Stimulated activated CD8-positive, alpha-beta memory T cell treated with anti-CD3 and anti-CD28 coated beads, Interleukin-2, amount 100 ng/mL, for 48 hours (primary cell): ENCODE measurements at places on chromosomes 1 and 21.
A peak's percentile ranks its signal among the peaks of the same experiment; 100 is the strongest.

DNA sequence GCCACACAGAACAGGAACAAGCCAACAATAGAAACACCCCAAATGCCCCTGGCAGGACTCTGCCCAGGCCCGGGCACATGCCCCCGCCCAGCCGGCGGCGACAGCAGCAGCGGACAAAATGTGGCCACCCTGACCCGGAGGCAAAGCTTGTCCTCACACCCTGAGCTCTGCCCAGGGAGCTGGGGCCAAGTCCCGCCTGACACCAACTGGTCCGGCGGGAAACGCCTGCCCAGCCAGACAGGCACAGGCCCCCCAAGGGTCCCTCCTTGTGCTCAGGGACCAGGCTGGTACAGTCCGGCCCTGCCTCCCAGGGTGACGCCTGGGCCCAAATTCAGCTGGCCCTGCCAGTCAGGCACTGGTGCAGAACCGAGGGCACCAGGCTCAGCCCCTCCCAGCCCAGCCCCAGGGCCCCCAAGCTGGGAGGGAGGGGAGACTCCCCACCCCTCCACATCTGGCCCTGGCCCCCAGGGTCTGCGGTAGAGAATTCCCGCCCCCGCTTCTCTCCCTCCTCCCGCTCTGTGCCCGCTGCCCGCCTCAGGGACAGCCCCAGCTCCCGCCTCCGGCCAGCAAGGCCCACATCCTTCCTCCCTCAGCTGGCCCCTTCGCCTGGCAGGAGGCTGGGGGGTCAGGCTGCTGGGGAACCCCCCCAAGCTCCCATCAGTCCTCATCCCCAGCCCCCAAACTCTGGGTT, 2.0 kb downstream of the AHDC1 start:
- DNase-seq: no peak

DNA sequence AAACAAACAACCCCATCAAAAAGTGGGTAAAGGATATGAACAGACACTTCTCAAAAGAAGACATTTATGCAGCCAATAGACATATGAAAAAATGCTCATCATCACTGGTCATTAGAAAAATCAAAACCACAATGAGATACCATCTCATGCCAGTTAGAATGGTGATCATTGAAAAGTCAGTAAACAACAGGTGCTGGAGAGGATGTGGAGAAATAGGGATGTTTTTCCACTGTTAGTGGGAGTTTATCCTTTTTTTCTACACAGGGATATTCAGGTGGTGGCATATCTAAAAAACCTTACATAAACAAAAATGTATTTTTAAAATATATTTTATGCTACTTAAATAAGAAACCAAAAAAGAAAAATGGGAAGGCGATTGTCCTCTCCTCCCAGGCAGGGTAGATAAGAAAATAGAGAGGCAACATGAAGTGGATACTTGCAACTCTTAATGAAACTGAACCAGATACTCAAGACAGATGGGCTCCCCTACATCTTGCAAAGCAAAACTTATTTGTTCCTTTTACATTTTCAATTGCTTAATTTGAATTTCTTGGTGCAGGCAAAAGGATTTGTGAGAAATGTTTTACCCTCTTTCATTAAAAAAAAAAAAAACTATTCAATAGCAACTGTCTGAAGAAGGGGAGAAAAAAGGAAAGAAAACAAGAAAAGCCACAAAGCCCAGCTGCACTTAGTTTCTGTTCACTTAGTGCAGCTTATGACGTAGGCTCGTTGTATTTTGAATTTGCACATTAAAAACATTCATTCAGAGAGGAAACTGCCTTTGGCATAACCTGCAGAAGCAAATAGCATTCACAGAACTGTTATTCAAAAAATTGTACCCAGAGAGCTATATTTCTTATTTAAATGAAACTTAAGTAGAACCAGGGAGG, 36.9 kb upstream of the RGS1 start:
- no peak for DNase-seq

DNA sequence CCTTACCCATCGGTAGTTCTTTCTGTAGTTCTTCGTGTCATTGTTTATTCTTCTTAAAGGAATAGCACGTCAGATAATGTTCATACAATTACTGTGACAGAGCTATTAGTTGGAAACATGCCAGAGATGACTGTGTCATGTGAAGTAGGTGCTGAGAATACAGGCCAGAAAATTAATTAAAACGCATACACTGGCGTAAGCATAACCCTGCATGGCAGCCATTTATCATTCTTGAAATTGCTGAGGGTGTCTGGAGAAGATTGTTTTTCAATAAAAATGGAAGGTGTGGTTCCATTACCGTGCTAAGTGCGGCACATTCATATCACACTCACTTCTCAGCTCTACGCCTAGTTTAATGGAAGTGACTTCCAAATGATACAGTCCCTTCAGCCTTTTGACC, 7.8 kb downstream of the ETS2 start:
- DNase-seq: no peak

GRCh38 chr1:183593356-183593755, 3.1 kb upstream of the NCF2 start:
- no peak for DNase-seq

GRCh38 chr1:99228153-99228552, 36.1 kb upstream of the PLPPR4 start:
- no peak for DNase-seq

- DNase-seq: no peak
Observed at GRCh38 chr1:160096274-160097116, 1.9 kb downstream of the IGSF8 start.

GRCh38 chr1:116982319-116983004, 19.1 kb upstream of the CD101 start:
- DNase-seq: no peak

- no peak for DNase-seq
Observed at GRCh38 chr1:155012026-155012546, 9.5 kb downstream of the ZBTB7B start.

GRCh38 chr1:6651909-6652308, 27.2 kb downstream of the THAP3 start:
- no peak for DNase-seq

DNA sequence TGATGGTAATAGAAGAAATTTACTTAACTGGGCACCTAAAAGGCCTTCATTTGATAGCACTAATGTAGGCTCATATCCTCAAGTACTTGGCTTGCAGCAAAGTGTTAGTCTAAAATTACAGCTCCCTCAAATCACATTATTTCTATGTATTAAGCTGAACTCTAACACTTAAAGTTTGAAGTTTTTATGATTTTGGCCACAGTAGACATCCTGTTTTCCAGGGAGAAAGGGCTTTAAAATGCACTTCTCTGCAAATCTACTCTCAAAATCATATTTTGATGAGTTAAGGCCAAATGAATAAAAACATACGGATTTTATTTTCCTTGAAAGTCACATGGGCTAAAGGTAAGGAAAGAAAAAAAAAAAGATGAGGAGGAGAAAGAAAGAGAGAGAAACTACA, 575.5 kb downstream of the PLPP3 start:
- no peak for DNase-seq

- peak; percentile 39 for DNase-seq
Observed at GRCh38 chr1:9239622-9240401, 5.2 kb downstream of the H6PD start.

GRCh38 chr1:200739702-200740570, 1.2 kb downstream of the CAMSAP2 start:
- DNase-seq: no peak

GRCh38 chr1:243718893-243719292, 131.2 kb downstream of the AKT3 start:
- no peak for DNase-seq

DNA sequence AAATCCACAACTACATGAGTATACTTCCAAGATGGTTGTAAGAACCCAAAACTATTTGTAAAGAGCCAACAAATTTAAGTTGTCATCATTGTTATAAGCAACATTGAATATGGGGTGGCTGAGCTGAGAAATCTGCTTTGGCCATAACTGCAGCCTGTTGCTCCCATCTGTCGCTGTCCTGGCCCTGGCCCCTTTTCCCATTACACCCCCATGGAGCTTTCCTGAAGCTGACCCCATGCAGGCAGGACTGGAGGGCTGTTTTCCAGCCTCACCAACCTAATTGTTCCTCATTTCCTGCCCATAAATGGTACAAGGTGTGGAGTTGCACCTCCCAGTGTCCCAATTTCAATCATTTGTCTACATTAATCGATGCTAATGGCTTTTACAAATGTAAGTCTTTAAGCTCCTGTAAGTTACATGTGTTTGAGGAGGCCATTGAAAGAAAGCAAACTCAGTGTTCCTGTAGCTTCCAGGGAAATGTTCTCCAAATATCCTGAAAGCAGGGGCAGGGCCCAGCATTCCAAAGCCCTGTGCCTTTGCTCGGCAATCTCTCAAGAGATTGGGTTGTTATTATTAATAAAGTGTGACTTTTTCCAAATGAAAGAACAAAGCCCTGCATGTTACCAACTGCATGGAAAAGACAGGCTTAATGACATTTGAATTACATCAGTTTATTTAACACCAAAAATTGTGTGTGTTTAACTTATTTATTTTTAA, 545.9 kb downstream of the PLPP3 start:
- no peak for DNase-seq

DNA sequence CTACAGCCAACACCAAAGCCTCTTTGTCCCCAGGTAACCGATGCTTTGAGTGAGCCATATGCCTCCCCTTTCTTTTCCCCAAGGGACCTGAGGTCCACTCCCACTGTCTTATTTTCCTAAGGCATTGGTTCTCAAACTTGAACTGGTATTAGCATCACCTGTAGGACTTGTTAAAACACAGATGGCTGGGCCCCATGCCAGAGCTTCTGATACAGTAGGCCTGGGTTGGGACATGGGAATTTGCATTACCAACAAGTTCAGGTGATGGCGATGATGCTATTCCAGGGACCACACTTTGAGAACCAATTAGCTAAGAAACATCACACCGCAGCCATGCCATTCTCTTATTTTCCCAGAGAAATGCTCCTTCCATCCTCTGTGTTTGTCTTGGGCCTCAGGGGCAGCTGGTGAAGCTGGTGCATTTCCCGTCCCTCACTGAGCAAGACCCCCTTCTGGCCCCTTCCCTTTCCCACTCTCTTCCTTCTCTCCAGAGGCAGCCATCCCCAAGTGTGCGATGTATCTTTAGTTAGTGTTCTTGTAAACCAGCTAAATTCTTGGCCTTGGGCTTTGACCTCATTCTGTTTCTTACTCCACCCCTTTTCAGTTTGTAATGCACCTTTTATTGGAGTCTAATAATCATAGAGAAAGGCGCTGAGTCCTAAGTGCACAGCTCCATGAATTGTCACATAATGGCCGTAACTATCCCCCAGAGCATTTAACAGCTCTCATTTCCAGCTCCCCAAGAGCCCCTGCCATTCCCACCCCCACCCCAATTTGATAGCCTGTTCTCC, 14.2 kb upstream of the TTC22 start:
- DNase-seq: no peak

DNA sequence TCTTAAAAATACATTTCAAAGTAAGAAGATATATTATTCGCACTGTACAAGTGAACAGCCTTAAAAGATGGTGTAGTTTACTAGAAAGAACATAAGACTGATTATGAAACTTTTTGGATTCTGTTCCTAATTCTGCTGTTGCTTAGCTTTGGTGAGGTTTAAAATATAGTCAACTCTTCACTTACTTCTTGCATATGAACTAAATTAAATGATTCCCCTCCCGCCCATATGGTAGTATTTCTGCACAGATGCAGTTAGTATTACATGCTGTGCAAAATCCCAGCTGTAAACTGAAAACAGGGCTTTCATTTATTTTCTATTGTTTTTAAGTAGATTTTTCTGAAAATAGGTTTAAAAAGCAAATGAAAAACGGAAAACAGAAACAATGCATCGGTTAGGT, 345.4 kb upstream of the NCAM2 start:
- DNase-seq: no peak

DNA sequence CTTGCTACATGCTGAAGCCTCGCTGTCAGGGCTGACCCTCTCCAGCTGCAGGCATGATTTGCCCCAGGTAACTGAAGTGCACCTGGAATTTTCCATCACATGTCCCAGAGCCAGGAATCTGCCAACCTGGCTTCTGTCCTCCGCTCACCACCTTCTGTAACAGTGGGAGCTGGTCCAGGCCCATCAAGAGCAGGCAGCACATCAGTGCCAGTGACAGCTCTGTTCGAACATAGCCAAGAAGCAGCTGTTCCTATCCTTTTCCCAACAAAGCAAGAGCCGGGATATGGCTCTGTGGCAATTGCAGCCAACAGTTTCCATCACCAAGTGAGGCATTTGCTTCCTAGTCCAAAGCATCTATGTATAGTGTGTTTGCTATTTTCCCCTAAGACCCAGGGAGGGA, 42.2 kb upstream of the KANK4 start:
- DNase-seq: no peak

DNA sequence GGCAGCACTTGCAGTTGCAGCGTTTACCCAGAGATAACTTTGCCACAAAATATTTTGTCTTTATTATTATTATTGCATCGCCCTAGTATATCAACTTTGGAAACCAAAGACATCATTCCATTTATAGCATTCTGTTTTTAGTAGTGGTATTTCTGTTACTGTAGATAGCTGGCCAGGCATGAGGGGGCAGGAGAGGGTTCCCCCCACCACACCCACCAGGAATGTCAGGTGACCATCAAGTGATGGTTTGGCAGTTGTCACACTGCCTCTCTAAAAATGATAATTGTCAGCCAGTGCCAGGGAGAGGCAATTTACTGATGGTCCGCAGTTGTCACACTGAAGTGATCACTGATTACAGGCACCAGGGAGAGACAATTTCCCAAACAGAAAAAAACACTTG, 135.6 kb downstream of the TSEN15 start:
- DNase-seq: no peak

- no peak for DNase-seq
Observed at GRCh38 chr21:25980710-25981109, 189.9 kb downstream of the APP start.

GRCh38 chr21:31284797-31285397, 59.2 kb downstream of the TIAM1 start:
- DNase-seq: no peak

DNA sequence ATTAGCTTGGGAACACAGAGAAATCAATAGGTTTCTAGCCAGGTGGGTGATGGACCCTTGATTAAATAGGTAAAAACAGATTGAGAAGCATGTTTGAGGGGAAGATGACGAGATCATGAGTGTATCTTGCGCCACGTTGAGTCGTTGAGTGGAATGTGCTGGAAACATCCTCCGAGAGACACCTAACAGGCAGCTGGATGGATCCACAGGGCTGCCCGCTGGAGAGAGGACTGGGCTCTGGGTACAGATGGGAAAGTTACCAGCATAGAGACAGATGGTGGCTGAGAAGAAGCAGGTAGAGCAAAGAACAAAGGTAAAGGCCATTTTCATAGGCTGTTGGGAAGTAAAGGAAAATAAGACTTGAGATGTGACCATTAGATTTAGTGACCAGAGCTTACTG, 15.6 kb downstream of the BATF3 start:
- no peak for DNase-seq
